ENCODE measurements at places on chromosomes 7 and 10.

- DNase-seq, result no peak
These were observed 129.5 kb downstream of the LHPP start for GRCh38 chr10:124591123-124591495.

GRCh38 chr10:20990604-20991003 lies 93.5 kb upstream of the NEBL start:
- no peak for DNase-seq

DNA sequence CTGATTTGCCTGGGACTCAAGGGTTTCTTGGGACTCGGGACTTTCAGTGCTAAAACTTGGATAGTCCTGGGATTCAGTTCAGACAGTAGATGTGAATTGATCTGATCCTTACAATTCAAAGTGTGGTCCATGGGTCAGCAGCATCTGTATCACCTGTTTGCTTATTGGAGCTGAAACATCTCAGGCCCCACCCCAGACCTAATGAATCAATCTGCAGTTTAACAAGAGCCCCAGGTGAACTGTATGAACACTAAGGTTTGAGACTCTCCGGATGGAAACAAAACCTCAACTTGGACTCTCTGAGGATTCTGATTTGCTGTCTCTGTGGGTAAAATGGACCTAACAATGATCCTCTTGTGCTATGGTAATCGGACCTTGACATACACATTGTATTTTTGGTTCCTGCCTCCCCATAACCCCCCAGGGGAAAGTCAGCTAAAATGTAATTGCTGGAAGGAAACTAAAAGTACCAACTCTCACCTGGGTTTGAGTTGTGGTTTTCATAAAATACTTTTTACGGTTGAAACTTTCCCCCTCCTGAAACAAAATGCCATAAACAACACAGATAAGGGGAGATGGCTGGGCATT lies 11.7 kb downstream of the CYP26A1 start:
- no peak for DNase-seq

DNA sequence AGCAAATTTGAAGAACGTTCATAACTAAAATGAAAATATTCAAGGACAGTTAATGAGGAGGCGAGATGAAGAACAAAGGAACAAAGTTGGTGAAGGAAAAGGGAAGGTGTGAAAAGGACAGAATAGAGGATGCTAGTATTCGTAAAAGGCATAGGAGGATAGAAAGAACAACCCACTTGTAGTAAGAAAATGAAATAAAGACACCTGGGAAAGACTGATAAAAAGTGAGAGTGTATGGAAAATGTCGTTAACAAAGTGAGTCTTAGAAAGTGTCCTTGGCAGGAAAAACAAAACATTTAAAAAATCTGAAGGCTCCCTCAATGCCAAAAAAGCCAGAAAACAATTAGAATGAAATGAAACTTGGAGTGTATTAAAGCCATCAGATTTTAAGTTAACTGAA lies 29.6 kb upstream of the ZC3HAV1 start:
- no peak for DNase-seq

DNA sequence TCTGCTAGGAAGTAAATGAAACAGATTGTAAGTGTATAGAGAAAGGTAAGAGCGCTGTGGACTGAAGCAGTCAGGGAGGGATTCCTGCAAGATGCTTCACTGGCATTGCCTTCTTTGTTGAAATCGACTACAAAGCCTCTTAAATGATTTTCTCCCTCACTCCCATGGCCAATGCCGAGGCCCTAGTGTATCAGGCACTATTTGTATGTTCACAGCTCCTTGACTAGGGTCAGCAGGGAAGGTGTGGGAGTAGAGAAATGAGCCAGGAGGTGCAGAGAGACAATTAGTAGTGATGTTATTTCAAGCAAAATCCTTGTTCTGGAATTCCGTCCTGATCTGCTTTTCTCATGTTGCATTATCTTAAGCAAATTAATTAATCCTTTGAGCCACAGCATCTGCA lies 22.9 kb upstream of the DUSP5 start:
- no peak for DNase-seq

DNA sequence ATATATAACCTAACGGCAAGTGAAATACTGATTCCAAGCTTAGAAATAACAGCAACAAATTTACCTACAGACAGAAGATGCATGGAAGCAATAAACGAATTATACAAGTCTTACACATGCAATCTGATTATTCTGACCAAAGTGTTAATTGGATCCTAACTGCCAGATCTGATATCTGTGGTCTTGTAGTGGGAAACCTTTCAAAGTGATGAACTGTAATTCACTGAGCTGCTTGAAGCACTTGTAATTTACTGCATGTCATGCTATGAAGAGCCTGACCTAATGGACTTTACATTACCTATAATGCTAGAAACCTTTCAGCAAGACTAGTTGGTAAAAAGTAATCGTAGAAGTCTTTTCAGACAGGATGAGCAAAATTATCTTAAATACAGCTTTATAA lies 205.6 kb downstream of the FOXP2 start:
- no peak for DNase-seq

GRCh38 chr7:23183279-23184012 lies 1.6 kb downstream of the NUP42 start:
- no peak for DNase-seq

DNA sequence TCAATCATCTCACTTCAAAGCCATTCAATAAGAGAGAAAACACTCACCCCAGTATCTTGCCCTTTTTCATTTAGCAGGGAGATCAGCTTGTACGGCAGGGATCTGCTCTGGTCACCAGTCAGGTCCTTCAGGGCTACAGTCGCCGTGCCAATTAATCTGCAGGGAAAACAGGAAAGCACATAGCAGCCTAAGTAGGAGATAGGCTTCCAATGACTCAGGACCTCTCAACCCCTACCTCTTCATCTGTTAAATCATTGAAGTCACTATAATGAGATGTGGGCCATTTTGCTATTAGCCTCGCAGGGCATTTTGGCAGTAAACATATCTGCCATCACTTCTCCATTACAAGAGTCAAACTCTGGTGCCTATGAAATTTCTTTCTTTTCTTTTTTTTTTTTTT lies 50.8 kb downstream of the MYOF start:
- no peak for DNase-seq

- no peak for DNase-seq
These were observed 575.2 kb upstream of the POT1 start for GRCh38 chr7:125504848-125505247.

DNA sequence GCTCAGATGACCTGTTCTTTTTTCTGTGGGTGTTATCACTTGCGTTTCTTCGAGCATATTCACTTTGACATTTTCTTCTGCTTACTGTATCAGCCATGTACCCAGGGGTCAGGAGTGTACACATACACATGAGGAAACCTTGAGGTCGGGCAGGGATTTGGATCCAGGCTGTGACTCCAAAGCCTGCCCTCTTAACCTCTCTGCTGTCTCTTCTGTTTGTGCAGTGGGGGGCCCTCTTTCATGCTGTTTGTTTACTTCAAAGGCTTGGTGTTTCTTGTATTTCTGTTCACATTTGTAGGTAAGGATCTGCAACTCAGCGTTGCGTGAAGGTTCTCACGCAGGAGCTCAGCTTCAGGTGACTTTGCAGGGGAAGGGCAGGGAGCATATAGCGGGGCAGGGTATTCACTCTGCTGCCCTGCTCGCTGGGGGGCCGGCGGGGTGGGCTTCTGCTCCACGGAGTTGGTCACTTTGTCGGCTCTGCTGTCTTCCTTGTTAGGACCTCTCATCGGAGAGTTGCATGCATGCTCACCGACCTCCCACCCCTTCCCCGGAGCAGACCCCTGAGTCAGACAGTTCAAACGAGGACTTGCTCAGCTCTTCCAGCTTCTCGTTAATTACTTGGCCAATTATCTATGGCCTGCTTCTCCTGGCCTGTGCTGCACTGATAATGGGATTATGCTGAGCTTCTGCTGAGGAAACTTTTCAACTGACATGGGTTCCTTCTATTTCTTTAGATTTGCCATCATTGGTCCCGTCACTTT lies 77.5 kb downstream of the SDK1 start:
- no peak for DNase-seq

GRCh38 chr7:149474309-149475120 lies 13.7 kb upstream of the ZNF777 start:
- no peak for DNase-seq

- no peak for DNase-seq
These were observed 16.1 kb downstream of the TECPR1 start for GRCh38 chr7:98235901-98236300.

DNA sequence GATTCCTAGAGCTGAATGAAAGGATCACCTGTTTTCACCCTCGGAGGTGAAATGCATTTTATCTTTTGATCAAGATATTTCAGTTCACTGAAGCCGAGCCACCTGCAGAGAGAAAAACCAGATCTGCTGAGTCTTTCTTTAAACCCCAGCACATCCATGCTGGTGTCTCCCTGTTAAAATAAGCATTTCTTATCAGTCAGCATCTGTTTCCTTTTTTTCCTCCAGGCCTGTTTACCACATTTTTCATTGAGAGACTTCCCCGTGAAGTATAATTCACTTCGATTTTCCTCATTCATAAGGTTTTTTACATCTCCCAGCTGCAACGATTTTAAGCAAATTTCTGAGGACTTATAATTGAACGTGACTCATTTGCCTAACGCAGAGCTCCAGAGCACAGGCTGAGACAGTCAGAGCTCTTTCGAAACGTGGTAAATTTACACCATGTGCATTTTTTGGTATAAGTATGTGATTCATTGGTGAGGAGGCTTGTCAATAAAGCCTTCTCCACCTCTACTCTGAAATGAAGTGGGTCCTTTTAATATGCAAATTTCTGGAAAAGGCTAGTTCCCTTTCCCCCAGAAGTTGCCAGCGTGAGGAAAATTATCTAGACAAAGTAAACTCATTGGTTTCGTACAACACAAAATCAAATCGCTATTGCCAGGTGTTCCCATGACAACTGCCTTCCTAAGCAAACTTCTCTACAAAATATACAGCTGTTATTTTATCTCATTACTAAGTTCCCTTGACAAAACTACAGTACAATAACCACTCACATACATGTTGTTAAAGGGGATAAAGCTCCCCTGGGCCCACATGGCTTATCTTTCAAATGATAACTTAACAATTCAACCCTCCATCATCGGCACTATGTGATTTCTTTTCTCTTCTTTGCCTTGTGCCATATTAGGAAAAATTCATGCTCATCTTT lies 374.8 kb upstream of the AKR1E2 start:
- no peak for DNase-seq

- no peak for DNase-seq
These were observed 1083.6 kb downstream of the KCNMA1 start for GRCh38 chr10:76554033-76554408.

DNA sequence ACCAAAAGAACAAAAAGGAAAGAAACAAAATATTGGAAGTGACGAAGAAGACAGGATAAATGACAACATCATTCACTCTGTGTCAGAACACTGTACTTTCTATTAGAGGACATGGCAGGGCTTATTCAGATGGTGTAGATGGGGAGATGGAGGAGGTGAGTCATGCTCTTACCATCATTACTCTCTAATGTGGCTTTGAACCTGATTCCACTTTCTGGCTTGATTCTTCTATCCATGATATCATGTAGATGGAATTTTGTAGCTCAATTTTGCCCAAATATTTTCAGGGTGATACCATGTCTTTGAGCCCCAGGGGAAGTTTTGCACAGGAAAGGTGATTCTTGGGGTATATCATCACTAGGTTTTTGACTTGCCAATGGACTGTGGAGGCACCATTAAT lies 91.7 kb downstream of the CFAP58 start:
- no peak for DNase-seq

- no peak for DNase-seq
These were observed 435.6 kb upstream of the FOXK1 start for GRCh38 chr7:4246536-4246935.

GRCh38 chr7:149776848-149777407 lies 3.5 kb upstream of the ZNF467 start:
- no peak for DNase-seq

DNA sequence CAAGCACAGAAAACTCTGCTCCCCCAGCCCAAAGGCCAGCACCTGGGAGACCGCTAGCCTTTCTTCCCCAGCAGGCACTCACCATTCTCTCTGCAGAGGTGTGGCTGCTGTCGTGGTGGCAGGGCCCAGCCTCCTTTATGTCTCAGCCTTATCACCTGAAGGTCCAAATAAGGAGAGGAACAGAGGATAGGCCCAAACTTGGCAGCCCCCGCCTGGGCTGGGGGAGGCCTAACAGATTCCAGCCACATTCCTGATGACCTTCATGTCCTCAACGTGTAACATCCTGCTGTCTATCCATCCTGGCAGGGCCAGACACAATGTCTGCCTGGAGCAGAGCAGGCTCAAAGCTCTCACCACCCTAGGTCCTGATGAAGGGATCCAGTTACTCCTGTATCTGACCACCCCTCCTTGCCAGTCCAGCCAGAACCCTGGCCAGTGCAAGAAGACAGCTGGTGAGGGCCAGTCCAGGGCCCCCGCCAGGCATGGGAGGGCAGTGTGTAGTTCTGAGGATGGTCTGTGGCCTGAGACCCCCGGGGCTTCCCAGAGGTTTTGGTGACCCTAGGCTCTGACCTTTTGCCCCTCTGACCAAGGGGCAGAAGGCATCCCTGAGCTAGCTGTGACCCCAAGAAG lies at the start of gene MYL7:
MYL7 (minus strand) TSS at position 112 of the 630 bp plus-strand sequence; CDS start at position 85, 27 bp downstream.
- DNase-seq, result no peak

- DNase-seq, result no peak
These were observed 150.0 kb upstream of the FZD1 start for GRCh38 chr7:91114232-91114631.

DNA sequence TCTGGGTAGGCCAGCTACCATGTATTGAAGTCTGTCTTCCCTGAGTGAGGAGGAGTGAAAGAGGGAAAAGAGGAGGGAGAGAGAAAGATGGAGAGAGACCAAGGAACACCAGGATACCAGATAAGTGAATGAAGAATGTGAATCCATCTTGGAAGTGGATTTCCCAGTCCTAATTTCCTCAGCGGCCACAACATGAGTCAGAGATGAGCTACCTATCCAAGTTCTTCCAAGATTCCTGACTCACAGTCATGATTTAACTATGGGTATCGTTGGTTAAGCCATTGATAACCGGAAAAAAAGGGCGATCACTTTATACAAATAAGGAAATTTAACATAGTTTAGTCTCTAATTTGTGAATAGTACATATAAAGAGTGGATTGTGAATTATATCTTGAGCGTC lies 561.8 kb downstream of the ATRNL1 start:
- DNase-seq, result no peak

GRCh38 chr10:11322698-11323097 lies 288.8 kb downstream of the USP6NL start:
- DNase-seq, result no peak

DNA sequence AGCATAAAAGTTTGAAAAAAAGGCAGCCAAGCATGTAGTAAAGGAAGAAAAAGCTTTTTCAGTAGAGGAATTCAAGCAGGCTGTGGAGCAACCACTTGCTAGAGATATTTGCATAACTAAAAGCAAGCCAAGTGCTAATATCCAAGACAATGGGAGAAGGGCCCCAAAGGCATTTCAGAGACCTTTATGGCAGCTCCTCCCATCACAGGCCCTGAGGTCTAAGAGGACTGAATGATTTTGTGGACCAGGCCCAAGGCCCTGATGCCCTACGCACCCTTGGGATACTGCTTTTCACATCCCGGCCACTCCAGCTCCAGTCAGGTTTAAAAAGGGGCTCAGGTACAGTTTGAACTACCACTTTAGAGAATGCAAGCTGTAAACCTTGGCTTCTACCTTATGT lies 261.7 kb upstream of the SEMA3C start:
- DNase-seq, result no peak
